Effector CD8-positive, alpha-beta T cell (primary cell): ENCODE measurements at places on chromosomes 5 and 9.

DNA sequence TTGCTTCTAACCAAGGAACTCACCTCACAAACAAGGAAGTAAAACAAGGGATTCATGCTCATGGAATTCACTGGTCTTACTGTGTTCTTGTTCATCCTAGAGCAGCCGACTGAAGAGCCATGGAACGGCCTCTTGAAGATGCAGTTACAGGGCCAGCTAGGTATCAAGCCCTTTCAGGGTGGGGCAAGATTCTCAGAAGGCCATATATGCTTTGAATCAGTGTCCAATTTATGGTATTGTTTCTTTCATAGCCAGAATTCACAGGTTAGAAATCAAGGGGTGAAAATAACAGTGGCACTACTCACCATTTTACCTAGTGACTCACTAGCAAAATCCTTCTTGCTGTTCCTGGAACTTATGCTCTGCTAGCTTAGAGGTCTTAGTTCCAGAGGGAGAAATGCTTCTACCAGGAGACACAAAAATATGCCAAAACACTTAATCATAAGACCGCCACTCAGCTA, 159.5 kb upstream of the CDH10 start:
- DNase-seq, result no peak

GRCh38 chr9:17462869-17463464, 115.9 kb upstream of the SH3GL2 start:
- DNase-seq, result no peak

DNA sequence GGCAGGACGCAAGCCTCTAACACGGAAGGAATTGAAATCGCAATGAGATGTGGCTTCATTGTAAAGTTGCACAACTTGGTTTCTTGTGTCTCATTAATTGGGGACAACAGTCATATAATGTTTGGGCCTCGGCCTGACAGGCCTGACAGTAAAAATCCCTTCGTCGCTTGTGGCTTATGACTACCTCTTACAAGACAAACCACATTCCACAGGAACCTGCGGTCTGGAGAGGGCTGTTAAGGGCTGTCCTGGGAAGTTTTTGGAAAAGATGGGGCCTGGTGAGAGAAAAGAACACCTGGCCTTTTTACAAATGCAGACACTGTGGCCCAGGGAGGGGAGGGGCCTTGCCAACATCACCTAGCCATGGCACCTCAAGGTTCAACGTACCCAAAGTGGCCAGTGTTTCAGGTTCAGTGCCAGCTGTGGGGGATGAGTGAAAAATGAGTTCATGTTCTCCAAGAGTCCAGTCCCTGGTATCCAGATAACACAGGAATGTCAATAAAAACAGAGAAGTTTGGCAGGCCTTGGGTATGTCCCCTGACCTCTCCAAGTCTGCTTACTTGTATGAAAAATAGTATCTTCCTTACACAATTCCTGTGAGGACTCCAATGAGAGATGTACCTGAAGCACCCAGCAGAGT, 22.2 kb downstream of the SHB start:
- DNase-seq, result no peak

GRCh38 chr5:76143884-76144283, 60.7 kb downstream of the SV2C start:
- DNase-seq, result no peak

DNA sequence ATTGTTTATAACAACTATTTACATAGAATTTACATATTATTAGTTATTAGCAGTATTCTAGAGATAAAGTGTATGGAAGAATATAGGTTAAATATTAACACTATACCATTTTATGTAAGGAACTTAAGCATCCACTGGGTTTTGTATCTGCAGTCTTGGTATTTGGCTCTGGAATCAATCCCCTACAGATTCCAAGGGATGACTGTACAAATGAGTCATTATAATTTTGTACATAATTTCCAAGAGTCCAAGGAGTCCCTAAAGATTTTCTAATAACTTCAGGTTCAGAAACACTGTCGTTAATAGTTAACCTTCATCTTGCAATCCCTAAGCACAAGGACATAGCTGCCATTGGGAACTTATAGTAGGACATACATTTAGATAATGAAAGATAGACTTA, 254.8 kb upstream of the PDE4D start:
- no peak for DNase-seq

DNA sequence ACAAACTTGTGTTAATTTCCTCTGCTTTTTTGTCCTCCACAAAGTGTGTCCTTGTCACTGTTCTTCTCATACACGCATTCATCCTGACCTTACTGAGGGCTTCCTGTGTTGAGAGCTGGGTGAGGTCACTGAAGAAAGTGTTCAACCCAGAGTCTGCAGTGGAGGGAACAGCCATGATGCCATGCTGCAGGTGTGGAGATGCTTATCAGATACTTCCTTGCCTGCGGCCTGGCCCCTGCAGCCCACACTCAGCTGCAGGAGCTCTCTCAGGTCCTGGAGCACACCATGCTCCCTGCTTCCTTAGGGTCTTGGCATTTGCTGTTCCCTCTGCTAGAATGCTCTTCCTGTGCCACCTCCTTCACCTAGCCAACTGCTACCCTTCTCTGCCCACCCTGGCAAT, 108.1 kb upstream of the SPRY4 start:
- no peak for DNase-seq

DNA sequence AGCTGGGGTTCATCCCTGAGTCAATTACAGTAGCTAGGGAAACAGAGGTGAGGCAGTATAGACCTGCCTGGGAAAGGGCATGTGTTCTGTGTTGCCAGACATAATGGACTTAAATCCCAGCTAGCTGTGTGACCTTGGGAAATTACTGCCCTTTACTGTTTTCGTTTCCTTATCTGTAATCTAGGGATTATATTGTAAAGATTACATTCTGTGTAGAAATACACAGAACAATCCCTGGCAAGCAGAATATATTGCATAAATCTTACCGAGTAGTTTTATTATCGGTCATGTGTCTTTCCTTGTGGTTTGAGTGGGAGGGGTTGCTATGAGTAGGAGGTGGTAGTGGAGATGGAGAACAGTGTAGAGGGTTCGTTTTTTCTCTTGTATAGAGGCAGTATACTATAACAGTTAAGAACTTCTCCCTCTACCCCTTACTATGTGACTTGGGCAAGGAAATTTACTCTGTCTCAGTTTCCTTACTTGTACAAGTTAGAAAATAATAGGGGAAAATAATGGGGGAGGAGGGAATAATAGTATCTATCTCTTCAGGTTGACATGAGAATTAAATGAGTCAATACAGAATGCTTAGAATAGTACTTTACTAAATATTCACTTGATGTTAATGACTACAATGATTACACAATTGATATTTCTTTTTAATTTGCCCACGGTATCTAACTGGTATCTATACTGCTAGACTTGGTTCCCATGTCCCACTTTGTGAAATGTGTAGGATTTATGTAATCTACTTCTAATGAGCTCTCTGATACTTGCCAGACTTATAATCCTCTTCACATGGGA, 7.1 kb upstream of the DMXL1 start:
- no peak for DNase-seq

- no peak for DNase-seq
Observed at GRCh38 chr9:98639133-98639532, 69.6 kb downstream of the GABBR2 start.

GRCh38 chr5:80995908-80996307, 35.7 kb downstream of the RASGRF2 start:
- no peak for DNase-seq

DNA sequence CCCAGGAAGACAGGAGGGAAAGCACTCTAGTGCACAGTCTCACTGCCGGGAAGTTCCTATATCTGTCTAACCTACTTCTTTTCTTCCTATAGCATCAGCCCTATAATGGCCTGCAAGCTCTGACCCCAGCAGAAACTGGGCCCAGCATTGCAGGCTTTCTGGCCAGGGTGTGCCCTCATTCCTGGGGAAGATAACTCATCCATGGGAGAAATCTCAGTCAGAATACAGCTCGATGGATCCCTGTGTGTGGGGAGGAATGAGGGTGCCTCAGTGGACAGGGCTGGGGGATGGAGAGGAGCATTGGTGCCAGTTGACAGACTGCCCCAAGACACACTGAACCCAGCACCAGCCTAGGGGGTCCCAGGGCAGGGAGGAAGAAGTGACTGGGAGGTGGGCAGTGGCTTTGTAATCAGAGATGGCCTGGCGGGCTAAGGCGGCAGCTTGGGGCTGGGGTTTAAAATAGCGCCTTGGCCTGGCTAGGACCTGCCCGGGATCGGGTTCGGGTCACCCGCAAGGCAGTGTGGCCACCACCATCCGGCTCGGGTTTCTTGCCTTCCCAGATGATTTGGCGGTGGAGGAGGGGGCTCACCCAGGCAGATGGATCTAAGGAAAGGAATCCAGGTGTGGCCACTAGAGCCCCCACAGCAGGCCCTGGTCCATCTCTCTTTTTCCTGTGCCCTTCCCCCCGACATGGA, 7.6 kb upstream of the CXXC5 start:
- DNase-seq, result no peak

- no peak for DNase-seq
Observed at GRCh38 chr5:131180407-131180806, 9.7 kb downstream of the LYRM7 start.

DNA sequence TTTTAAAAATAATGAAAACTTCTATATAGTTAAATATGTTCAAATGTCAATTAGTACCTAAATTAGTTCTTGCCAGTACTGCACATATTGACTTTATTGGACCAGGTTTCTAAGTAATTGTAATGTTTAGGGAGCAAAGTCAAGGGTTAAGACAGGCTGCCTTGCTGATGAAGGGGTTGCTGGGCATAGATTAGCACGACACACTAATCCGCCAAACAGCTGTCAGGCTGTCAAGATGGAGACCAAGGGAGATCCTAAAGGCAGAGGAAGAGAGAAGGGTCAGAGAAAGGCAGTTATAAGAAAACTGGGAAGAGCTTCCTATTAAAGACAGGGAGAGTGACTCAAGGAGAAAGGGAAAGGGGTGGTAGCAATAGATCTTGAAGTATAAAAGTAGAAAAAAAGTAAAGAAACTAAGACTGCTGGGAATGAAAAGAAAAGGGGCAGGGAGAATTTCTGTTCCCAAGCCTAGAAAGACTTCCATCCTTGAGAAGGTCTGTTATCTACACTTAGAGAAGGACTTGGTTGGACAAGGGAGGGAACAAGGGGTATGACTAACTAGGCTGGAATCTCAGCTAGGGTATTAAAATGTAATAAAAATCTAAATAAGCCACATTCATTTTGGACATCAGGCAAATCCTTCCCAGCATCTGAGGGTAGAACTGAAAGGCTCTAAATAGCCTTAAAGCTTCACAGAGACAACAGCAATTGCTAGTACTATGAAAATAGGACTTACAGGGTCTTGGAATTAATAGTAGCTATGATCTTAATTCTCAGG, 188.7 kb downstream of the FBXL17 start:
- no peak for DNase-seq

DNA sequence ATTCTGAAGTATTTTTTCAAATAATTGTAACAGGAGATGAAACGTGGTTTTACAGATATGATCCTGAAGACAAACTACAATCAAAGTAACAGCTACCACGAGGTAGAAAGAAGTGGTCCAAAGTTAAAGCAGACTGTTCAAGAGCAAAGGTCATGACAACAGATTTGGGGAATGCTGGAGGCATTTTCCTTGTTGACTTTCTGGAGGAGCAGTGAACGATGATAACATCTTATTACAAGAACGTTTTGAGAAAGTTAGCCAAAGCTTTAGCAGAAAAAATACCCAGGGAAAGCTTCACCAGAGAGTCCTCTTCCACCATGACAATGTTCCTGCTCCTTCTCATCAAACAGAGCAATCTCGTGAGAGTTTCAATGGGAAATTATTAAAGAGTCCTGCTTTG, 145.4 kb upstream of the NREP start:
- DNase-seq, result no peak

DNA sequence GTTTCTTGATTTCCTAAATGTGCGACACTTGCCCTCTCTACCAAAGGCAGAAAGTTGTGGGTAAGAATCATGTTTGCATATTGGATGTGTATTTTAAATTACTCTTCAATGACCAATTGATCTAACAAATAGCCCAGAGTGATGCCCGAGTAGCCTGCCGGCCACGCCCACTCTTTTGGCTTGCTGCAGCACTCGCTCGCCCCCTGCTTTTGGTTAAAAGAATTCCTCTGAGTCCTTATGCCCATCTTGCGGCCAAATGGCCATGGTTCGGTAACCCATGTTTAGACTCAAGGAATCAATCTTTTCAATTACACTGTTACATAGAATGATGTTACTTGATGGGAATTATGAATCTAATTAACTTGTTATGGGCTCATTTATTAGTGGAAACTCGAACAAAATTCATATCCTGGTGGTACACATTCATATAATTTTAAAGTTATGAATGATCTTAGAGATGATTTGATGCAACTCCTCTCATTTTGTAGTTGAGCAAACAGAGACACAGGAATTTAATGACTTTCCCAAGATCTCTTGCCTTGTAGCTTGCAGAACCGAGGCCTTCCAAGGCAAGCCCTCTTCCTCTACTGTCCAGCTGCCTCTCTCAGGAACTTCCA, 36.5 kb downstream of the PPIC start:
- DNase-seq, result no peak

DNA sequence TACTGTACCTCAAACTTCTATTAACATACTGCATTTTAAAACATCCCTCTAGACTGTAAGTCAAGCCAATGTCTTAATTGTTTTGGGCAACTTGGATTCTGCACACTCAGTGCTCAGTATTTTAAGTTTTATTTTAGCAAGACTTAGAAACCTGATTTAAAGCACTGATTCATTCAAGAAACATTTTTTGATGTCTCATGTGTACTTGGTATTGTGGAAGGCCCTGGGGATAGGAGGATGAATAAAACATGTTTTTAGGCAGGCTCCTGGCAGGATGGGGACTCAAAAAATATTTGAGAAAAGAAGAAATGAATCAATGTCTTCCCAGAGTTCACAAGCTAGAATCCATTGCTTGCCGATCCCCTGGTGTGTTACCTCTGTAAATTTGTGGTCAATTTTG, 334.0 kb upstream of the PUM3 start:
- DNase-seq, result no peak

GRCh38 chr5:170581211-170581610, 77.4 kb downstream of the KCNIP1 start:
- no peak for DNase-seq

DNA sequence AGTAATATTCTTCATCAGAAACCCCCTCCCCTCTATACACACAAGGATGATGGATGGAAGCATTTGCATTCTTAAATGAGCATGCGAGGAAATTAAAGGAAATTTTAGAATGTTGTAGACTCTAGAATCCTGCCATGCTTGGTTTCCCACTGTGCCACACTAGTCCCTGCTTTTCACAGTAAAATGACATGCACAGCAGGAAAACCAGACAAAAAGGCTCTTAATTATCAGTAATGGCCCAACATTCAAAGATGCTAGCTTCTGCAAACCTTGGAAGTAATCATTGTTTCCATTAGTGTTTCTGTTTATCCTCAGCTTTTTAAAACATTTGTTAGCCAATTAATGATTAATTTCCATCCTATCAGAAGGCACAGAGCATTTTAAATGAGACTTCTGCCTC, 255.8 kb downstream of the SLCO4C1 start:
- no peak for DNase-seq
